CD4-positive, alpha-beta T cell treated with Interleukin-6 for 4 hours (primary cell): ENCODE measurements at places on chromosomes 11 and 22.

DNA sequence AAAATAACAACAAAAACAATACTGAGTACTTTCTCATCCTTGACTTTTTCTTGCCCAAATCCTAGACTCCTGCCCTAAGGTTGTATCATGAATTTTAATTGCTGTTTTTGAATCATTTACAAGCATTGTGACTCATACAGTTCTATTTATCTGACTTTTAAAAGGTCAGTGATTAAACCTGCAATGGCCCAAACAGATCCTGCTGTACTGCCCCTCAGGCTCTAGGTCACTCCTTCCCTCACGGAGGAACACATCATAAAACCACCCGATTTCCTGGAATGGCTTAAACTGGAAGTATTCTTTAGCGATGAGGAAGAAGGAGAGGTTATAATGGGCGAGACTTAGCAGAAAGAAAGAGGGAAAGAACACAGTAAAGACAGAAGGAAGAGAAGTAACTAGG lies 12.3 kb downstream of the ARFGAP3 start:
- no peak for DNase-seq

- DNase-seq, result no peak
These were observed 81.0 kb downstream of the FBXO7 start for GRCh38 chr22:32555581-32555980.

- no peak for DNase-seq
These were observed 393.5 kb downstream of the JRKL start for GRCh38 chr11:96783311-96783710.

- no peak for DNase-seq
These were observed 789 bp downstream of the RPS13 start for GRCh38 chr11:17076517-17077239.

DNA sequence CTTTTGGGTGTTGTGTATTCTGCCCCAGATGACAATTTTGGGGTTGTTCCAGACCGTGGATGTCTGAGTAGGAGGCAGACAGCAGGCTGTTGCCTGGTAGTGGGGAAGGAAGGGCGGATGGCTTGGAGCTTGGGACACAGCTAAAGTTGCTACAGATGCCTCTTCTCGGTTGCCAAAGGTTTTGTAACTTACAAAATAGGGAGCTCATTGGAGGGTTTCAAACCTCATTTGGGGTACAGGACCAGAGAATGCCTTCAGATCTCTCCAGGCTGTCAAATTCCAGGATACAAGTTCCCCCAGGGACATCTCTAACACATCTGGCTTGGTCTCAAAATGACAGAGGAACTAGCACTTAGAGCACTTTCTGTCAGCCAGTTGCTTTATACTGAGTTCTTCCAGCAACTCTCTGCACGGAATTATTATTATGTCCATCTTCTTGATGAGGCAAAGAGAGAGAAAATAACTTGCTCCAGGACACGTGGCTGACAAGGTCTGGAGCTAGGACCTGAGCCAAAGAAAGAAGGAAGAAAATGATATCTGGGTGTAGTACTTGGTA lies 56.0 kb downstream of the SLC1A2 start:
- DNase-seq, result no peak

DNA sequence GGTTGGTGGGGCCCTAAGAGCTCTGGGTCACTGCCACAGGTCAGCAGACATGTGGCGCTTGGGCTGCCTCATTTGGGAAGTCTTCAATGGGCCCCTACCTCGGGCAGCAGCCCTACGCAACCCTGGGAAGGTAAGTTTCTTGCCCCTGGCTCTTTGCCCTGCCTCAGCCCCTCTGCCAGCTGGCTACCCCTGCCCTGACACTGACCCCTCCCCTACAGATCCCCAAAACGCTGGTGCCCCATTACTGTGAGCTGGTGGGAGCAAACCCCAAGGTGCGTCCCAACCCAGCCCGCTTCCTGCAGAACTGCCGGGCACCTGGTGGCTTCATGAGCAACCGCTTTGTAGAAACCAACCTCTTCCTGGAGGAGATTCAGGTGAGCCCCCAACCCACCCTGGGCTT lies 1.9 kb downstream of the SCYL1 start:
- DNase-seq, result no peak

GRCh38 chr11:56932572-56933220 lies 56.0 kb upstream of the OR5AK2 start:
- no peak for DNase-seq

DNA sequence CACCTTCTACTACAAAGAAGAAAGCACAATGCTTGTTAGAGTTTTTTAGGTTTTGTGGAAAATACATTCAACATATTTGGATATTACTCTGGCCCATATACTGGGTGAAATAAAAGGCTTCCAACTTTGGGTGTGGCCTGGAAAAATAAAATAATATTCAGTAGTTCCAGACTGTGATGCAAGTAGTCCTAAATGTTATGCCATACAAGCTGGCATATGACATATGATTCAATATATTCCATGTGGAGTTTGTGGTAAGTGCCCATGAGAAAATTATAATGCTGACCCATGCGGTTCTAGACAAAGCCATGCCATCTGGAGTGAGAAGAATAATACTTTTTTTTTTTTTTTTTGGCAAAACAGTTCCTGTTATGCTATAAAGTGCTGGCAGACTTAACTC lies 683.3 kb downstream of the LUZP2 start:
- DNase-seq, result no peak

DNA sequence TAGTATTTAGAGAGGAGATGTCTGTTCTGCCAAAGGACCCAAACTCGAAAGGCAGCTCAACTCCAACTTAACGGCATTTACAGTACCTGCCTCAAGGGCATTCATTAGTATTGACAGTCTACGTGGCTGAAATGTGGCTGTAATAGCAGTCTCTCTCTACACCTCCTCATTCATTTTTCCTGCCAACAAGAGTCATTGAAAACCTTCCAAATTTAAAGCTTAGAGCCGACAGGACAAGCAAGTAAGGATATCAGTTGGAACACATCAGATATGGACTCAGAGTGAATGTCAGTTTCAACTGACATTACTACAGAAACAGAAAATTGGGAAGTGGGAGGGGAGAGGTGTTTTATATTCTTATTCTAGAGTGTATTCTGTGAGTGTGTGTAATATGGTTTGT lies 253.1 kb downstream of the CADM1 start:
- no peak for DNase-seq

- peak; percentile 59 for DNase-seq
These were observed 108.8 kb upstream of the CD44 start for GRCh38 chr11:35029979-35030682.

GRCh38 chr11:91608677-91609076 lies 615.9 kb upstream of the FAT3 start:
- DNase-seq, result no peak

DNA sequence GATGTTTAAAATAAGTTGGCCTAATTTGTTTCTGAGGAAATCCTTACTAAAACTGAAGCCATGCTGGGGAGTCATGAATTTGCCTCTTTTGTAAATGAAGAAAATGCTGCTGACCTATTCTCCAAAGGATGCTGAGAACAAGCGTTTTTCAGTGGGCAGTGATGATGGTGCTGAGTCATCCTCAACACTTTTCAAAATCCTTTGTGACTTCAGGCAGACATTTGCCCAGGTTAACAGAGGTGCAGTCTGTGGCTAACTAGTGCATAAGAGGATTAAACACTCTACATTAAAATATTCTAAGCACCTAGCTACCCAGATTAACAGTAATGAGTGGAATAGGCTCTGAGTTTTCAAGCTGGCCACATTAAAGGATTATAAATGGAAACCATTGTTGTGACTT lies 509.0 kb downstream of the DLG2 start:
- DNase-seq, result no peak

- DNase-seq, result no peak
These were observed 18.2 kb downstream of the LIMK2 start for GRCh38 chr22:31230155-31230870.

DNA sequence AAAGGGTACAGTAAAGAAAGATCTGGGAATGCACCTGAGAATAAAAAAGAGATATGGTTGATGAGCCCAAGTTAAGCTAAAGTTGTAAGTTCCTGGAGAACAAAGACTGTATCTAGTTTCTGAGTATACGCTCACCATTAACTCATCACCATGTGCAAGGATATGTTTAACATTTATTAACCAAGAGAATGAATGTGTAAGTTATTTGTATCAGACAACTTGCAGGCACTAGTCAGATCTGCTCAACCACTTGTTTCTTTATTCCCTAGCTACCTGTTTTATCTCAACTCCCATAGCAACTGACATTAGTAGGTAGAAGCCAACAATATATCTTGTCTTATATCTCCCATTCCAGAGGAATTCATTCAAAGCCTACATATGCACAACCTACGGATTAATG lies 74.9 kb upstream of the KCNA4 start:
- DNase-seq, result no peak

- DNase-seq, result no peak
These were observed 99.0 kb downstream of the LARGE1 start for GRCh38 chr22:33821290-33821689.

DNA sequence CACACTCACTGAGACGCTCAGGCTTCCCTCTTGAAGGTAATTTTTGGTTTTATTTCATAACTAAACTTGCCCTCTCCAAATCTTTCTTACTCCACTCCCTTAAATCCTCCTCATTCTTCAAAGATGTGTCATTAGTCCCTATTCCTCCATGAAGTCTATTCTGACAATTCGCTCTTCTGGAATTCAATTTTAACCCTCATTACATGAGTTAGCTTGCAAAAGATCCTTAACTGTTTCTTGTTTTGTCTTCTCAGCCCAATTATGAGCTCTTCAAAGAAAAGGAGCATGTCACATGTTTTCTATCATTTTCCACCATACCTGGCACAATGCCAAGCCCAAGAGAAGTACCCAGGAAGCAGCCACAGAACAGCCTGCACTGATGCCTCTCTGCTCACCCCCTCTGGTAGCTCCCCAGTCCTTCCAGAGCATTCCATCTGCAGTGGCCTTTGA lies 13.0 kb downstream of the GALNT18 start:
- DNase-seq, result no peak

DNA sequence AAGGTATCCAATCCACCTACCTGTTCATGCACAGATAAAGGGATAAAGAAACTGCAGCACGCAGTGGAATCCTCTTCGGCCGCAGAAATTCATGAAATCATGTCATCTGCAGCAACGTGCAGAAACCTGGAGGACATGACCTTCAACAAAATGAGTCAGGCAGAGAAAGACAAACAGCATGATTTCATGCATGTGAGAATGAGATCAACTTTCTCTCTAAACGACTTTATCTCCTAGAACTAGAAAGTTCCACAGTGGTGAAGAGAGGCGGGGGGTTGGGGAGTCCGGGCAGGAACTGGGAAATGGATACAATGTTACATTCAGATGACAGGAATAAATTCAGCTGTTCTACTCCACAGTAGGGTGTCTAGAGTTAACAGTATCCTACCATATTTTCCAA lies 9.9 kb downstream of the RGL4 start:
- DNase-seq, result no peak

- no peak for DNase-seq
These were observed 3.1 kb downstream of the HMBS start for GRCh38 chr11:119087747-119088241.

DNA sequence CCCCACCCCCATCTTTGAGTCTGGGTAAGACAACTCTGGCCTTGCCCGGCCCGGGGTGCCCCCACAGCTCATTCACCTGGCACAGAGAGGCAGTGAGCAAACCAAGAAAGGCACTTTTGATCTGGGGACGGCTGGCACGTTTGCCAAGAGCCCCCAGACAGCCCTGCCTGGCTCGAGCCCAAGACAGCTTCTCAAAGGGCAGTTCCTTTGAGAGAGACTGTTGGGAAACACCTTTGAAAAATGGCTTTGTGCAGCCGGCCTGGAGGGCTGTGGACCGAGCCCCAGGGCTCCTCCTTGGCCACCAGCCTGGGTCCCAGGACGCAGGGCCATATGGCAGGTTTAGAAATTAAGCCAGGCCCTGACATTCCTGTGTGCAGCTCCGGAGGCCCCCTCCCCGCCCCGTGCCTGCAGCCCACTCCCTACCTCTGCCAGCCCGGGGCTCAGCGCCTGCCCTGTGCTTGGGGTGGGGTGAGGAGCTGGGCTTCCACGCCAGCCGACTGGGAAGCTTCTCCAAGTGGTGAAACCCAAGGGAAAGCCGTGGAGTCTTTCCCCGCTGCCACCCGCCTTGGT lies 50.2 kb upstream of the SMIM38 start:
- no peak for DNase-seq

DNA sequence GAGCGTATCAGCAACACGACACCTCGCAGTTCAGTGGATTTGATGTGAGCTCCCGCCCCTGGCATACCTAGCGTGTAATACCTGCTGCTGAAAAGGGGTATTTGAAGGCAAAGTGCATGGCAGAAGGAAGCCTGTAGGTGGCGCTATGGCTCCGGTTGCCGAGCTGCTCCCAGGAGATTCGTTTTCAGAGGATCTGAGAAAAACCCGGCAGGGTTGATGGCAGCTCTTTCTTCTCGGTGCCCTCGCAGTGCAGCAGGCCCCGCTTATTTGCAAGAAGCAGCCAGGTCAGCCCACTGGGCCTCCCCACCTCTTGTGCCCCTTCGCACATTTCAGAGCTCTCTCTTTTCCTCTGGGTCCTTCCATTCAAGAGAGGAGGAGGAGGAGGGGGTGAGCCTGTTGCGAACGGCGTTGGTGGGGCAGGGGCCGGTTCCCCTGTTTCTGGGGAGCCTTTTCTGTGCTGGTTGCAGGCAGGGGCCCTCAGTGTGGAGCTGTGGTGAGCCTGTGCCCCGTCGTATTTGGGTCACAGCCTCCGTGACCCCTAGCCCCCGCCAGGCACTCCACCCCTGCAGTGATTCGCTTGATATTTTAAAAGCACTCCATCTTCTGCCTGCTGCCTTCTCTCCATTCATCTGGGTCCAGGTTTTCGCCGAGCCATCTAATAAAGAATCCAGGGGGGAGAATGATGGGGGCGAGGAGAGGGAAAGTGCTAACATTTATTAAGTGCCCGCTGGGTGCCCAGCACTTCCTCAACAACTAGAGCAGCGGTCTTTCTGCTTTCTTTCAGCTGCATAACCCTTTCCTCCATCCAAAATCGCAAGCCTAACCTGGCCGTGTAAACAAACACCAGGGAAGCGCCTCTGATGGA lies 85.3 kb upstream of the SYT13 start:
- peak; percentile 72 for DNase-seq

DNA sequence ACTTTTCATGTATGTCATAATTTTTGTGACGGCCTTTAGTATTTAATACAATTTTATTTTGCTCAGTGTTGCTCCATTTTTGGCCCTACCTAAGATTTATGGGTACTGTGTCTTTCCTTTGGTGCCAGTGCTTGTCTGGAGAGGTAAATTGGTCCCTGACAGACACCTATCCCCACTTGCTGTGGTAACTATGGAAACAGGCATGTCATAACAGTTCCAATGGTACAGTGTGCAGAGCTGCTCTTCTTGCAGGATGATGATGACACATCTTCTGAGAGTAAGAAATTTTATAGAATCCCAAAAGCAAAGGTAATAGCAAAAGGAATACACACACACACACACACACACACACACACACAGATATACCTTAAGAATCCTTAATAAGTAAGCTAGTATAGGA lies 118.5 kb downstream of the ELP4 start:
- DNase-seq, result no peak

GRCh38 chr11:133202816-133203215 lies 329.5 kb downstream of the OPCML start:
- no peak for DNase-seq

- peak; percentile 18 for DNase-seq
These were observed 115.0 kb downstream of the SLC1A2 start for GRCh38 chr11:35304386-35304775.
